ENCODE measurements at places on chromosomes 2 and 18. TPM values are rescaled to one million over a fixed set of nuclear protein-coding genes. Genes with fewer than 3 reads are reported as not detected.

DNA sequence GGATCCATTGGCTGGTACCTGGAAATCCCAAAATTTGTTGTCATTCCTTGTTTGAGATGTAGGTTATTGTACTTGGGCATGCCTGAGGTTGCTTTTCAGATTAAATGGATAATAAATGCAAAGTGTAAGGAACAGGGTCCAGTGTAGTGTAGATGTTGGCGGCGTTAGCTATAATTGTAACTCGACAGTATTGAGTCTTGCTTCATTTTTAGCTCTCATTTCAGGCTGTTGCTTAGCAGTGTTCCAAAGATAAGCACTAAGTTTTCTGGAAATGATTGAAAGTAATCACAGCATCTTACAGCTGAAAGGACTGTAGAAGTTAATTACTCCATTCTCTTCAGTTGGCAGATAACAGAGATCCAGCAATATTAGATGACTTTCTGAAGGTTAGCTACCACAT lies 47.8 kb upstream of the SPTBN1 start:
- no peak for DNase-seq

DNA sequence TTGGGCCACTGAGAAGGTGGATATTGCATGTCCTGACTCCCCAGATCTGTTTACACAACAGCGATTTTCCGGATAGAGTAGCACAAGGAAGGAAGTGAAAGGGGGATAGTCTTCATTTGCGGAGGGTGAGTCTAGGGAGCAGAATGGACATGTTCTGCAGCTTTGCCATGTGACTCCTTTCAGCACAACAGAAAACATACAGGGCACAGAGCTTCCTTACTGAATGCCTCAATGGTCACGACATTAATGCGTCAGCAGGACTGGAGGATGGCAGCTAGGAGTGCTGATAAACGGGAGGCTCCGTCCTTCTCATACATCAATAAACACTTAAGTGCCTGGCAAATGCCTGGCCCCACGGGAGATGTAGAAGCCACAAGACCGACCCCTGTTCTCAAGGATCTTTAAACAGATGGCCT lies 163.0 kb downstream of the FAM210A start:
- no peak for DNase-seq

- DNase-seq: no peak
Measured at GRCh38 chr2:196839574-196839973, 30.4 kb upstream of the C2orf66 start.

The SLC39A6 gene
- 41.1 TPM for total RNA-seq

The SCG2 gene
- total RNA-seq: 0.80 TPM

GRCh38 chr2:49359721-49360406 lies 205.5 kb upstream of the FSHR start:
- DNase-seq: no peak

The SKA1 gene
- total RNA-seq: 0.36 TPM

The B4GALT6 gene
- 6.4 TPM for total RNA-seq

The STPG4 gene
- 0.89 TPM for total RNA-seq

DNA sequence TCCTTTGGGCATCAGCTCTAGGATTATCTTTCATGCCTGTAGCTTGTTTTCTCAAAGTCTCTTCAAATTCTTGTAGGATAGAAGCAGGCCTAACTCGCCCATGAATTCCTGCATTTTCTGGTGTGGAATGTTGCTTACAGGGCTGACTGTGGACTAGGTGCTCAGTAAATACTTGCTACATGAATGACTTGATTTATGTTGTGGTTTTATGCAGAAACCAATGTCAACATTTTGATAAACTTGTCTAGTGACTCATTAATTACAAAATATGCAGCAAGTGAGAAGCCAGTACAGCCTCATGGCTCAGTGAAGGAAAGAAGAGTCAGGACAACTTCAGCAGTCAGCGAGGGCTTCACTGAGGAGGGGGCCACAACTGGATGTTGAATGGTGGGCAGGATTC lies 110.6 kb upstream of the SIX2 start:
- DNase-seq: no peak

The EMILIN2 gene
- 25.1 TPM for total RNA-seq

DNA sequence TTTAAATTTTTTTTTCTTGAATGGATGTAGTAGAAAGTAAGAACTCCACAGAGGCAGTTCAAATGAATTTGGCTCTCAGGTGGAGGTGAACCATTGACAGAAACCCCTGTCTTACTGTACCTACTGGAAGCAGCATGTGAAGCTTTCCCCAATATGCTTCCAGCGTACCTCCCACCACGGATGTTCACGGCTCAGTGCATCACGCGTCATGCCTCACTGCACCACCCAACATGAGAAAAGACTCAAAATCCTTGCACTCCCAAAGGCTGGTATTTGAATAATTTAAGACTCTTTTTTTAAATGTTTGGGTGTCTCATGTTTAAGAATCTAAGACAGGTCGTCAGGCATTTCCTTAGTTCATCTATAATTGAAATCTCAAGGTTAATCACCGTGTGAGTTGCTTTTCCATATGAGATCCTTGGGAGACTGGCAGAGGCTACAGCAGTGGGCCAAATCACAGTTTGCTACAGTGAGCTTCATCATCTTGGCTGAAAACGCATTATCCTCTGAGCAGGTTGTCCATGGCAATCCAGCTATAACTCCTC lies 846.4 kb downstream of the DCDC2C start:
- DNase-seq: no peak

The CD8B2 gene
- total RNA-seq: not detected

The SMAD4 gene
- total RNA-seq: 137 TPM

DNA sequence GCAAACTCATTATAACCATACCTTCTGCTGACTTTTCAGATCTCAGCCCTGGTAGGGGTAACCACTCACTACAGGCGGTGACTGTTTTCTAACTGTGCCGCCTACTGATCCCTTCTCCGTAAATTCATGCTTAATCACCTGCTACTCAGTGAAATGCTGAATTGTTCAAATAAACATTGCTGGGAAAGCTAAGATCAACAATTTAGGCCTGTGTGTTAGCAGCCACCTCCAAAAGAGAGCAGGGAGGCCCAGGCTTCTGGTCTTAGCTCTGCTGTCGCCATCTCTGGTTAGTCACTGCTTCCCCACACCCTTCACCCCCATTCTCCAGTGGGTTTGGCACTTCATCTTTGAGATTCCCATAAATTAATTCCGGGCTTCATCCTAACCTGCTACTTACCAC lies 21.8 kb upstream of the NT5C1B start:
- no peak for DNase-seq

GRCh38 chr2:36333350-36334012 lies 22.1 kb upstream of the CRIM1 start:
- no peak for DNase-seq

The CYS1 gene
- 9.3 TPM for total RNA-seq

The CNDP1 gene
- 0.31 TPM for total RNA-seq

Data from sciatic nerve (tissue), 2 donors.